ENCODE measurements at places on chromosomes 1 and 21. TPM values are rescaled to one million over a fixed set of nuclear protein-coding genes. Genes with fewer than 3 reads are reported as not detected.
A peak's percentile ranks its signal among the peaks of the same experiment; 100 is the strongest.

DNA sequence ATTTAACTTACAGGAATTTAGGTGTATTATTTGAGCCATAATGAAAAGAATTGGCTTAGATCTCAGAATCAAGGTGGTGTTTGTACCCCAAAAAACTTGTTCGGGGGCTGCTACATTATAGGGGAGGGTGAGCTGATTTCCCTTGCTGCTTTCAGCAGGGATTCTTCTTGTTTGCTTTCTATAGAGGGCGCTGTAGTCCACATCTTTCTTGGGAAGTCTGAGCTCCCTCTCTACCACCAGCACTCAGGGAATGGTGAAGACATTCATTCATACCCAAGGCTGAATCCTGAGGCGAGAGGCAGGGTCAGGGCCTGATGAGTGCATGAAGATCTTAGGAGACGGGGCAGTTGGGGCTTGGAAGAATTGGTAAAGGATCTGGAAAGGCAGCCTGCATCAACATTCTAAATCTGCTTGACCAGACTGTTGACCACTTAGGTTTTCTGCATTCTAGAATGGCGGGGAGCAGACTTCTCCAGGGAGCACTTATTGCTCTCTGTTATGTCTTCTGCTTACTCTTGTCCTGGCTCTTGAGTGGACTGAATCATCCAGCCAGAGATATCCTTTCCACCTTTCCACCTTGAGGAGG lies 18.9 kb downstream of the SPATA46 start:
- no peaks in the 10 kb centered on the region for H3K27me3 ChIP-seq
- peaks cover 11% of the 10 kb centered on the region for H3K36me3 ChIP-seq
- no peak overlapping the region for H3K27ac ChIP-seq
- no peak for DNase-seq
- H3K4me1 ChIP-seq: no peaks in the 10 kb centered on the region
- H3K4me3 ChIP-seq: no peak overlapping the region

GRCh38 chr1:26361605-26362122 lies 7.7 kb upstream of the CRYBG2 start:
- H3K27ac ChIP-seq: no peak overlapping the region
- no peaks in the 10 kb centered on the region for H3K27me3 ChIP-seq
- H3K36me3 ChIP-seq: no peaks in the 10 kb centered on the region
- H3K4me3 ChIP-seq: no peak overlapping the region
- H3K4me1 ChIP-seq: peaks cover 27% of the 10 kb centered on the region

Gene TSSK3
- total RNA-seq: 3.9 TPM

- H3K36me3 ChIP-seq: no peaks in the 10 kb centered on the region
- DNase-seq: no peak
- no peaks in the 10 kb centered on the region for H3K27me3 ChIP-seq
- no peak overlapping the region for H3K4me3 ChIP-seq
- H3K4me1 ChIP-seq: peaks cover 29% of the 10 kb centered on the region
- H3K27ac ChIP-seq: no peak overlapping the region
Observed at GRCh38 chr1:167825419-167826079, 88.4 kb downstream of the ADCY10 start.

Gene PLA2G2C
- 0.48 TPM for total RNA-seq

GRCh38 chr1:243269461-243269801 lies 13.6 kb downstream of the SDCCAG8 start:
- DNase-seq: no peak
- no peak overlapping the region for H3K4me3 ChIP-seq
- peak overlapping the region; percentile 88 for H3K27ac ChIP-seq
- H3K27me3 ChIP-seq: no peaks in the 10 kb centered on the region

- no peaks in the 10 kb centered on the region for H3K27me3 ChIP-seq
- H3K36me3 ChIP-seq: no peaks in the 10 kb centered on the region
- no peak overlapping the region for H3K27ac ChIP-seq
- no peak overlapping the region for H3K4me3 ChIP-seq
- no peak for DNase-seq
Observed at GRCh38 chr1:54160351-54160750, 7.6 kb upstream of the CDCP2 start.

Gene KCNK2
- total RNA-seq: 0.90 TPM

- no peaks in the 10 kb centered on the region for H3K4me1 ChIP-seq
- H3K27me3 ChIP-seq: no peaks in the 10 kb centered on the region
- H3K36me3 ChIP-seq: no peaks in the 10 kb centered on the region
- no peak overlapping the region for H3K4me3 ChIP-seq
Observed at GRCh38 chr21:26471099-26471471, 102.0 kb downstream of the CYYR1 start.

GRCh38 chr1:117051224-117052064 lies 8.7 kb upstream of the TTF2 start:
- H3K27ac ChIP-seq: peak overlapping the region; percentile 13
- H3K27me3 ChIP-seq: no peaks in the 10 kb centered on the region
- no peaks in the 10 kb centered on the region for H3K4me1 ChIP-seq
- 0 out of 2 replicates have a peak, but pooled peaks cover 9% of the 10 kb centered on the region for H3K36me3 ChIP-seq
- peak; percentile 27 for DNase-seq

Gene TNFSF4
- 0.23 TPM for total RNA-seq

Gene CENPL
- total RNA-seq: 14.4 TPM

DNA sequence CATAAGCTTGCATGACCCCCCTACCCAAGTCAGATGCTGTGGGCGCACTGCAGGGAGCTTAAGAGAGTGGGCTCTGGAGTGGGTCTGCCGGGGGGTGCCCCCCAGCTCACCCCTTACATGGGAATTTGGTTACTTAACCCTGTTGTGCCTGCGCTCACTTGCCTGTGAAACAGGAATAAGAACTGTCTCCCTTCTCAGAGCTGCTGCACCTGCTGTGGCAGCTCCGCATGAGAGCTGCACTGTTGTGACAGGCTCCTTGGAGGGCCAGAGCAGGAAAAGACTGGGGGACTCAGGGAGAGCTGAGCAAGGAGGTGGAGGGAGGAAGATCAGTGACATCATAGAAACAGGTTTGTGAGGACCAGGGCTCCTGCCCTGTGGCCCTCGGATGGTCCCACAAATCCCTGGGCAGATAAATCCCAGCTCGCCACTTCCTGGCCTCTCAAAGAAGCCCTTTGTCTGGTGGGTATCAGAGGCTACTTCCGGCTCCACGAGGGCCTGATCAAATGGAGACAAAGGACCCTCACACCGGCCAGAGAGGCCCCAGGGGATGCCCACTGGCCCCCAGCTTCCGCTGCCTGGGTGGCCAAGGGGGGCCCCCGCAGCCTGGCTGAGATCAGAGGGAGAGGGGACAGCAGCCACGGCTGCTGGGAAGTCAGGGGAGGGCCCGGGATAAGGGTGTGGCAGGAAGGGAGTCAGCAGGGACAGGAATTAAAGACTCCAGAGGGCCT lies 28.9 kb upstream of the LAPTM5 start:
- no peak overlapping the region for H3K27ac ChIP-seq
- DNase-seq: no peak
- H3K4me1 ChIP-seq: no peaks in the 10 kb centered on the region
- H3K27me3 ChIP-seq: no peaks in the 10 kb centered on the region
- no peak overlapping the region for H3K4me3 ChIP-seq
- H3K36me3 ChIP-seq: no peaks in the 10 kb centered on the region

DNA sequence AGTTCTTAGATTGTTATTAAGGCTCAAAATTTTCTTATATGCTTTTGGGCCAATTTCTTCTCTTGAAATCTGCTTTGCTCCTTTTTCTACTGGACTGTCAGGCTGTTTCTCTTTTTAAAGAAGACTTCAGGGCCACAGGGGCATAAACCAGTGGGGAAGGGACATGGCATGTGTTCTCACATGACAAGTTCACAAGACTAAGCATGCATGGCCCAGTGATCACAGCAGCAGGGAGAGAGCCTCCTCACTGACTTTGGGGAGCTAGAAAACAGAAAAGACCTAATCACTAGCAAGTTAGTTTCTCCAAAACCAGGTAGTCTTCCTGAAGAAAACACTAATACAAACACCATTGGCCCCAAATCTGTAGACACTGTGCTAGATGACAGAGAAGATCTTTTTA lies 64.8 kb downstream of the RAB3GAP2 start:
- H3K4me3 ChIP-seq: no peak overlapping the region
- H3K27me3 ChIP-seq: no peaks in the 10 kb centered on the region

Gene GPR37L1
- 0.33 TPM for total RNA-seq

Gene REN
- not detected for total RNA-seq

GRCh38 chr1:24717887-24718650 lies 27.2 kb upstream of the CLIC4 start:
- no peaks in the 10 kb centered on the region for H3K27me3 ChIP-seq
- H3K4me3 ChIP-seq: no peak overlapping the region
- H3K36me3 ChIP-seq: no peaks in the 10 kb centered on the region
- peaks cover 24% of the 10 kb centered on the region for H3K4me1 ChIP-seq
- H3K27ac ChIP-seq: peak overlapping the region; percentile 69

Gene CRNN
- total RNA-seq: not detected

Gene S100A2
- 147 TPM for total RNA-seq

DNA sequence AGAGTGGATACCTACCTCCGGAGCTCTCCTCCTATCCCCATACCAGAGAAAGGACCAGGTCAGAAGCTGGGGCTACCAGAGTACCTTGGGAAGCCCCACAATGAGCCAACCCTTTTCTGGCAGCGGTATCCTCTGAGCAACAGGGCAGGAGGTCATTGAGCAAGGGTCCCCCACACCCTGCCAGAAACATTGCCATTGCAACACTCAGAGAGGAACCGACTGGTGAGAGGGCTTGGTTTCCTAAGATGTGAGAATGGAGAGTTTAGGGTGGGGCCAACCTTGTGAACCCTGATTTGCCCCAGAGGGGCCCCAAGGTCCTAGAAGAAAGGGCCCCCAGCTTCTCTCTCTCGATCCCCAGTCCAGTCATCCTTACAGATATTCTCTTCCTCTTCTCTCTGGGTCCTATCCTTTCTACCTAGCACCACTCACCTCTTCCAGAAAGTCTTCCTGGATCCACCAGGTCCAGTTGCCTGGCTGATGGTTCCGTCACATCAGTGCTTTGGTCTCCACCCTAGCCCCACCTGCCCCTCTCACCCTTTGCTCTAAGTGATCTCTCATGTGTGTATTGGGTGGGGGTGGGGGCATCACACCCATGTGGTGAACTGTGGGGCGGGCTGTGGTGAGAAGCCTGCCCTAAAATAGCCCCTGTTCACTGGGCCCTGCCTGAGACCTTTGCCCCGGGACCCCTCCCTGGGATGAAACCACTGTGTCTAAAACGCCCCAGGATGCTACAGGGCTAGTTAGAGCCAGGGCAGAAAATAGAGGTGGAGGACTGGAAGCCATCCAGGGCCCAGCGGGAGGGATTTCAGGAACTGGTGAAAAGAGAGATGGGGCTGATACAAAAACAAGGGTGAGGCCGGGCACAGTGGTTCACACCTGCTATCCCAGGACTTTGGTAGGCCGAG lies 8.7 kb downstream of the FGR start:
- no peak overlapping the region for H3K4me3 ChIP-seq
- no peaks in the 10 kb centered on the region for H3K36me3 ChIP-seq
- no peak overlapping the region for H3K27ac ChIP-seq
- peaks cover 5% of the 10 kb centered on the region for H3K4me1 ChIP-seq
- no peaks in the 10 kb centered on the region for H3K27me3 ChIP-seq

- no peaks in the 10 kb centered on the region for H3K36me3 ChIP-seq
- H3K4me1 ChIP-seq: no peaks in the 10 kb centered on the region
- H3K4me3 ChIP-seq: no peak overlapping the region
- no peaks in the 10 kb centered on the region for H3K27me3 ChIP-seq
Observed at GRCh38 chr21:26597031-26597430, 23.9 kb upstream of the CYYR1 start.

Gene SYT14
- total RNA-seq: 1.4 TPM

Gene CAMK2N1
- 44.6 TPM for total RNA-seq

Gene KDM5B
- total RNA-seq: 99.8 TPM

- no peaks in the 10 kb centered on the region for H3K27me3 ChIP-seq
- peak; percentile 69 for DNase-seq
- H3K27ac ChIP-seq: no peak overlapping the region
- no peak overlapping the region for H3K4me3 ChIP-seq
Observed at GRCh38 chr1:1150100-1150499, 23.6 kb upstream of the TTLL10 start.

DNA sequence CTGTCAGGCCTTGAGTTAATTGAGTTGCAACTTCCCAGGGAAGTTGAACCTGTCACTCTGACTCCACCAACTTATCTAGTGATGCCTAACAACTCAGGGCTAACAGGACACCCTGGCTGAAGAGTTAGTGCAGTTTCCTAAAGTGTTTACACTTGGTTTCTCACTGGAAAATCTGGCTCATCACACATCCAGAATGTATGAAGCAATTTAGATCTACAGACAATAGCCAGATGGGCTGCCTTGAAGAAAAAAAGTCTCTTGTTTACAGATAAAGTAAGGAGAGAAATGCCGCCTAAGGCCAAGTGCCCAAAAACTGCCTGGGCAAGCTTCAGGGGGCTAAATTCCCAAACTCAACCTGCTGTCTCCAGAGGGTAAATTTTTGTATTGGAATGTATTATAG lies 446.3 kb upstream of the NCAM2 start:
- no peaks in the 10 kb centered on the region for H3K36me3 ChIP-seq
- no peaks in the 10 kb centered on the region for H3K27me3 ChIP-seq
- DNase-seq: no peak

Gene TP73
- total RNA-seq: 6.9 TPM

Gene PRAMEF26
- not detected for total RNA-seq

DNA sequence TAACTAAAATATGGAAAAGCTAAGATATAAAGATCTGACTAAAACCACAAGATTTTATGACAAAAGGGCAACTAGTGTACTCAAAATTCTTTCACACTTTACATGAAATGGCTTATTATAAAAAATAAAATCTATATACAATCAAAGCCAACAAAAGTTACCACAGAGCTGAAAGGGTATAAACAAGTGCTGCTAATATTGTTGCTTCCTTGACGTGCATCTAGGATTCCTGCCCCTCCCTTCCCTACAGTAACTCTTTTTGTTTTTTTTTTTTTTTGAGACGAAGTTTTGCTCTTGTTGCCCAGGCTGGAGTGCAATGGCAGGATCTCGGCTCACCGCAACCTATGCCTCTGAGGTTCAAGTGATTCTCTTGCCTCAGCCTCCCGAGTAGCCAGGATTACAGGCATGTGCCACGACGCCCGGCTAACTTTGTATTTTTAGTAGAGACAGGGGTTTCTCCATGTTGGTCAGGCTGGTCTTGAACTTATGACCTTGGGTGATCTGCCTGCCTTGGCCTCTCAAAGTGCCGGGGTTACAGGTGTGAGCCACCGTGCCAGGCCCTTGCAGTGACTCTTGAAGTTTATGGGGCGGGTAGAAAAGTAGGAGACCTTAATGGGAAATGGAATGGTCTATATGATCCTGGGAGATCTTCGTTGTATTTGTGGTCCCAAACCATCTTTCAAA lies 4.5 kb downstream of the SRSF4 start:
- DNase-seq: no peak
- H3K27ac ChIP-seq: no peak overlapping the region
- peaks cover 8% of the 10 kb centered on the region for H3K36me3 ChIP-seq
- H3K4me3 ChIP-seq: no peak overlapping the region

GRCh38 chr1:99673315-99673714 lies 27.4 kb downstream of the PALMD start:
- H3K27ac ChIP-seq: no peak overlapping the region
- DNase-seq: no peak
- no peak overlapping the region for H3K4me3 ChIP-seq
- no peaks in the 10 kb centered on the region for H3K27me3 ChIP-seq
- H3K36me3 ChIP-seq: no peaks in the 10 kb centered on the region

DNA sequence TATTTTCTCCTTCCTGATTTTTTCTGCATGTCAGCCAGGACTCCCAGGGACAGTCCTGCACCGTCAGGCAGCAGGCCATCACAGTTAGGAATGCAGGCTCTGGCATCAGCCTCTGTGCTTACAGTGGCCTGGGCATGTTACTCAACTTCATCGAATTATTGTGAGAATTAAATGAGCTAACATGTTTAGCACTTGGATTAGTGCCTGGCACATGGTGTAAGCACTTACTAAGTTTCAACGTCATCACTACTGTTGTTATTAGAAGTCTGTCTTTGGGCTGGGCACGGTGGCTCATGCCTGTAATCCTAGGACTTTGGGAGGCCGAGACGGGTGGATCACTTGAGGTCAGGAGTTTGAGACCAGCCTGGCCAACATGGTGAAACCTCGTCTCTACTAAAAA lies 45.1 kb downstream of the SCCPDH start:
- H3K36me3 ChIP-seq: no peaks in the 10 kb centered on the region
- no peak for DNase-seq
- no peak overlapping the region for H3K27ac ChIP-seq
- H3K27me3 ChIP-seq: no peaks in the 10 kb centered on the region
